ENCODE measurements at places on chromosomes 7 and 10. TPM values are rescaled to one million over a fixed set of nuclear protein-coding genes. Genes with fewer than 3 reads are reported as not detected.

Gene SEMA3E
- 2.0 TPM for total RNA-seq

Gene ABCB4
- total RNA-seq = 0.02 TPM

Gene ASAH2
- total RNA-seq = 2.8 TPM

Gene DKK1
- 387 TPM for total RNA-seq

Gene LDB3
- 0.18 TPM for total RNA-seq

Gene SKAP2
- 13.5 TPM for total RNA-seq

Gene OR2A12
- not detected for total RNA-seq

Gene DGKI
- total RNA-seq = 0.43 TPM
